Stimulated activated CD4-positive, alpha-beta T cell treated with anti-CD3 and anti-CD28 coated beads, Interleukin-1b, Interleukin-23, amount 100 ng/mL, for 1 hour (primary cell): ENCODE measurements at places on chromosomes 6 and 20.

DNA sequence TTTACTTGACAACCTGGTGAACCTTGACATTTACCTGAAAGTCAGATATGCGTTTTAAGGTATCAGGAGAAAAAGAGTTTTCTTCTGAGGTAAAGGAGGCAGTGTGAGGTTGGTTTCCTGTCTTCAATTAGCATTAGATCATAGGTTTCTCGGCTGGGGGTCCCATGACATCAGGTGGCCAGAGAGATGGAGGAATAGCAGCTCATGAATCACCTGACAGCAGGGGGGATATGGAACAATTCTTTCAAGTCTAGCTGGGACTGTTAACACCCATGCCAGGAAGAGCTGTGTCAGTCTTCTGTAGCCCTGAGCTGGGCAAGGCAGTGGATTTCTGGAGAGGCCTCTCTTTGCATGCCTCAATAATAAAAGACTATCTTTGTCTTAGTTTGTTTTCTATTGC lies 108.0 kb upstream of the TMEM170B start:
- no peak for DNase-seq

GRCh38 chr20:16350465-16350864 lies 222.8 kb downstream of the KIF16B start:
- DNase-seq: no peak

GRCh38 chr20:38094373-38094891 lies 60.9 kb downstream of the RPRD1B start:
- no peak for DNase-seq

DNA sequence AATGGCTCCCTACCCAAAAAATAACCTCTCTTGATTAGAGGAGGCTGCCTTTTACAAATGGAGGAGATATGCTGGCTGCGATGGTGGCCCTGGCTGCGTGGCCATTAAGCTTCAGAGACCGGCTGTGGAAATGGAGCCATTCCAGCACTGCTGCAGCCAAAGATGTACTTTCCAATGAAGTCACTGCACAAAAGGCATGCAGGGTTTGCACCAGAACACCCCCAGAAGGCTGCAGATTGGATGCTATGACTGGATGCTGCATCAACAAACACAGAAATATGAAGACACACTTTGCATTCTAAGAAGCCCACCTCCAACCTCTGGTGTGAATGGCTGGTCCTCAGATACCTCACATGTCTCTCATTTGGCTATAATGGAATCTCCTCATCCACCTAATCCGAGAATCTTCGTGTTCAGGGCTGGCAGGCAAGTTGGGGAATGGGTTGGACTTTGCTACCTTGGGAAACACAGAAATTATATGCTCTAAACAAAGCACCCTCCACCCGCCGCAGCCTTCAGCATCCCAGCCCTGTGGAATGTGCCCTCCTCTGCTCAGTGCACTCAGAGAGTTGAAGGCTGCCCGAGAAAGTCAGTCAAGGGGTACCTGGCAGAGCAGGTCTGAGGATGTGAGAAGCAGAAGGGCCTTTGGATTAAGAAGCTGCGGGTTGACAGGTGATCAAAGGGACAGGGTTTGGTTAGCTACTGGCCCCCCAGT lies 35.3 kb downstream of the APCDD1L start:
- no peak for DNase-seq

- no peak for DNase-seq
Measured at GRCh38 chr6:117655380-117655779, 19.9 kb upstream of the NUS1 start.

DNA sequence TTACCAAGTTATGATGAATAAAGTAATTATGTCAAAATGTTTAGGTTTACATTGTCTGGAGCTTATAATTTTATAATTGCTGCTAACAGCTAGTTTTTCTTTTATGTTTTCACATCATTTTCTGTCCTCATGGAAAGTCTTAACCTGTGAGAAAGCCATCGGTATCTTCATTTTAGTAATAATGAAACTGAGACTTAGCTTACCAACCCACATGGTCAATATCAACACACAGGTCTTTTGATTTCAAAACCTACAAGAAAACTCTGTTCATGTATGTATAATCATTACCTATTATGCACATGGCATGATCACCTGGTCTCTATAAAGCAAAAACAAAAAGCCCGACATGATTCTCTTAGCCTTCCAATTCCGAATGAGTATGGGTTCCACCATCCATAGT lies 61.9 kb downstream of the KCNQ5 start:
- DNase-seq: no peak

DNA sequence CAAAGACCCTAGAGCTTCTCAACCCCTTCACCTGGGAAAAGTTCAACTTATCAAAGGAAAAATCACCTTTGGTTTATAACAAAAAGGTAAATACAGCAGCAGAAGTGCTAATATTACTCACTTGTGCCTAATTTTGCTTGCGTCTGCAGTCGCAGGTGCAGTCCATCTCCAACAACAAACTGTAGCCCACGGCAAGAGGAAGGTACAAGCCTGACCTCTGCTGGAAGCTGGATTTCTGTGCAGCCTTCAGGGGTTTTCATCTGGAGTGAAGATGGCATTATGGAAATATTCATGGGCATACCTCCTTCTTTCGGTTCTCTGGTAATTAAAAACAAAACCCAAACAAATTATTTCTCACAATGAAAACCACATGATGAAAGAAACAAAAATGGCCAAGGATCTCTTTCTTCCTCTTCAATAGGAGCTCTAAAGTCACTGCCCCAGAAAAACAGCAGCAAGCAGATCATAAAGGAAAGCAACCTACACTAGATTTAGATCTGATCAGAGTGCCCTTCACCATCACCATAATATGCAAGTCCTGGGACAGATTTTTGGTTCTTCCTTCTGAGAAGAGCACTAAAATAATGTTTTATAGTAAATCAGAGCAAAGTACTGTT lies 7.8 kb downstream of the UBE3D start:
- no peak for DNase-seq

- DNase-seq: no peak
Measured at GRCh38 chr6:126266664-126267063, 73.3 kb upstream of the CENPW start.

DNA sequence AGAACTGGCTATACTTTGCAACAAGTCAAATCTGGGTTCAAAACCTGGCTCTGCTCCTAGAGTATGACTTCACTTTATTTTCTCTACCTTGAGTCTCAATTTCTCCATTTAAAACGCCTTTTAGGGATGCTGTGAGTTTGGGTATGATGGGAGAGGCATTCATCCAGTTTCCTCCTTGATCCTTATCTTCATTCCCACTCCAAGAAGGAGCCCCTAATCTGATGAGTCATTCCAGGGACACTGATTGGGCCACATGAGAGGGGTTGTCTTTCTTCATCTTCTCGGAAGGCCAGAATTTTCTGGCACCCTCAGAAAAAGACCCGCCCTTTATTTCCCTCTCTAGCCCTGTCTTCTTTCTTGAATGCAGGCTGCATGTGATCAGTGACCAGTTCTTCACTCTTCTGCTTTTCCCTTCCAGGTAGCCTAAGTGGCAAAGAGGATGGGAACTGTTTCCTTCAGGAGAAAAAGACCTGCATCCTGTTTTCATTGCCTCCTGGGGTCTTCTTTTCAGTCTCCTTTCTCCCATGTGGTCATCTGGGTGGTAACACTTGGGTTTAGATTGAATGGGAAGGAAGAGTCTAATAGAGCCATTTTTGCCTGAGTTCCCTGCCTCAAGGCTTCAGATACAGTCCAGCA lies 32.1 kb upstream of the PNRC1 start:
- DNase-seq: no peak

DNA sequence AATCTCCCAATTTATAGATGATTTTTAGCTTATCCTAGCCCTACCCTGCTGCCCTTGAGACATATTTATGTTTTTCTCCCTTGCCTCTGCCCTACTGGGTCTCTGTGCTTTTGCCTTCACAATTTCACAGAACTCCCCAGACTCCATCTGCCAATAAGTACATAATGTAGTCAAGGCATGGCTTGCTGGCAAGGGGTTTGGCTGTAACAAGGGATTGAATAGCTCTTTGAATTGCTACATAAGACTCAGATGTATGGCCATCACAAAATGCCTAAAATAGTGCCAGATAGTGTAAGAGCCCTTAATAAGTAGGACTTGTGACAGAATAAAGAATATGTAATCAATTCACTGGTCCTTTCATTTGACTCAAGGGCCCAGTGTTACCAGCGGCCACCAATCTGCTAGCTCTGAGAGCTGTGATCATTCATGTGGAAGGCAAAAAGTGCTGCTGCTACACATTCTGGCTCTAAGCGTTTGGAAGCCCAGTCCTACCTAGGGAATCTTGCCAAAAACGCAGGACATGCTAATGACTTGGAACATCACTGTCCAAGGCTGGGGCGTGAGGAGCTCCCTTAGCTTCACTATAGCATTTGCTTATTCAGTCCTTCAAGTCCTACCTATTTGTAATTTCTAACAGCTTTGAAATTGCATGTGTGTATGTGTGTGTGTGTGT lies 20.5 kb downstream of the CLVS2 start:
- DNase-seq: no peak

DNA sequence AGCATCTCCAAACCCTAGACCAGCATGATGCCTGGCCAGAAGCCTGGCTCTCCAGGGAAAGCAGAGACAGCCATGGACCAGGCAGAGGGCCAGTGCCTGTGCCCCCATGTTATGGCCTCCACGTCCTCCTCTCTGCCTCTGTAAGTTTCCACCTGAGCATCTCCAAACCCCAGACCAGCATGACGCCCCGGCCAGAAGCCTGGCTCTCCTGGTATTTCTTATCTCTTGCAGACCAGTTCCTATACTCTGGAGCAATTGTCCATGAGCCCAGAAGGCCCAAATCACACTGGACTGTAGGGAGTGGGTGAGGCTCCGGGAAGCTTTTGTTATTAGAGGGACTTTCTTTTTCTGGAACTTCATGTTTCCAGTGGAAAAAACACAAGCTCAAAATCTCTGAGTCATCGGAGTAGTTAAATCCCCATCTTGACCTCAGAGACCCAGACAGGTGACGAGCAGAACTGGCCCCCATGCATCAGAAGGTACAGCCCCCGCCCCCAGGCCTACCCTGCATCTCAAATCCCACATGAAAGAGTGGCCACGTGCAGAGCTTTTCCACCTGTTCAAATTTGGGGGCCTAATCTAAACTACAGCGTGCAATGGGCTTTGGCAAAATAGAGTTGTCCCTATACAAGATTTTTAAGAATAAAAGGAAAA lies 110.2 kb upstream of the FOXQ1 start:
- no peak for DNase-seq

DNA sequence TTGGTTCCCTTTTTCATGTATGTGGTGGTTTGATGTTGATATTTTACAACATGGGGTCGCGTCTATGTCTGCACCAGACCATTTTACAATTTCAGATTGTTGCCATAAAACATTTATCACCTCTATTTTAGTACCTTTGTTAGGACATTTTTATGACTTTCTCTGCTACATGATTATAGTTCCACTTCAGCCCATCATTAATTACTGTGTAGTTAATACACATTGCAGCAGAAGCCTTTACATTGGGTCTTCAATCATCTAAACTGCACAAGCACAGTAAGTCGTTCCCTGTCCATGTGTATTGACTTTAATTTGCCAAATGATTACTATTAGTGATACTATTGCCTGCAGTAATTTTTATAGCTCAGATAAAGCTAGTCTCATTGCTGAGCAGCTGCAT lies 15.7 kb upstream of the TMEM217 start:
- DNase-seq: no peak

DNA sequence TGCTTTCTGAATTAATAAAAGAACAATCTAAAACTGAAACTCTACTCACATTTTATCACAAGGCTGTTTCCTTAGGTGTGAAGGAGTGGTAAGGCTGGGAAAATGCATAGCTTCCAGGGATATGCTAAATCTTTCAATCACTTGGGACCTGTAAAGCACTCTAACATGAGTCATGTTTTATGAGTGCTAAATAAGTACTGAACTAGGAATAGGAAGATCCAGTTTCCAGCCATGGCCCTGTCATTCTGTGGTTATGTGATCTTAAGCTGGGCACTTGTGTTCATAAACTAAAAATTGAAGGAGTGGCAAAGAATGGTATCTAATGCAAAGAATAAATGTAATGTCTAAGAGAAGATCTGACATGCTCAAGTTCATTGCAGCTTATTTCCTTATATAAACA lies 6.1 kb upstream of the TMEM200A start:
- DNase-seq: no peak

- no peak for DNase-seq
Measured at GRCh38 chr20:8094850-8095249, 37.2 kb upstream of the PLCB1 start.

GRCh38 chr6:20473518-20473917 lies 60.7 kb upstream of the CDKAL1 start:
- no peak for DNase-seq

DNA sequence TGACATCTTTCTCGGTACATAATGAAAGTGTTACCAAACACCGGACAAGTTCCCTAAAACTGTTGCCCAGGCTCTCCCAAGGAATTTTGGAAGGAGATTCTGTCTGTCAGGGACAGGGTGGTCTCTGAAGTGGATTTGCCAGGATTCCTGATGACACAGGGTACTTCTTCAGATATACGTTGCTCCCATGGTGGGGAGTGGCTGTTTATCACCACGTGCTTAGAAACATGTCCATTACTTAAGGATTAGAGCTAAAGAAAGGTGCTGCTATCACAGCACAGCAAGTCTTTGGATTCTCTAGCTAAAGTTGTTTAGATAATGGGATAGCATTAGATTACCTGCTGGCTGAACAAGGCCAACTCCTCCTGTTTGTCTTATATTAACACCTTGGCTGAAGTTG lies 6.3 kb downstream of the SPINT3 start:
- DNase-seq: no peak
